ENCODE measurements at places on chromosomes 2 and 18.

DNA sequence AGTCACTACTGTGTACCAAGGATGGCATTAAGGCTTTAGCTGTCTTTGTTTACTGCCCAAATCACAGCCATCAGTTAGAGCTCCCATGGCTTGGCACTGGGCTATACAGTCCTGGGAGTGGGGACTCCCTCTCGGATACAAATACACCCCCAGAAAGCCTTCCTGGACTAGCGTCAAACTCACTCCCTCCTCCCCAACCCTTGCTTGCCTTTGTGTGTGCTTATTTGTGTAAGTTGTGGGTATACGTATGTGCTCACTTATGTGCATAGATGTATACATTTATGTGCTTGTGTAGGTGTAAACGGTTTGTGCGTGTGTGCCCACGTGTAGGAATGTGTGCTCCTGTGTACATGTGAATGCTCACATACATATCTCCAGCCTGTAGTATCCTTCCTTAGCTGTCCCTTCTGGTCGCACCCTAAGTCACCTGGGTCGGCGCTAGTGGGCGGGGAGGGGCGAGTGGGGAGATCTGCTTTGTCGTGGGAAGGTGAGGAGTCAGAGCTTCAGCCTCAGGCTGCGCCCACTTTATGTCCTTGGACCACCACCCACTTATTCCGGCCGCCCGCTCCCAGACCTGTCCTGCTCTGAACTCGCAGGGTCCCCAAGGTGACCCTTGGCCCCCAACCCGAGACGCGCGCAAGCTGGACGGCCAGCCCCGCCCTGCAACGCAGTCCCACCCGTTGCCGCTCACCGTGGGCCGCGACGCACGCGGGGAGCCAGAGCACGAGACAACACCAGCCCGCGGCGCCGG lies 461 bp downstream of the PRADC1 start:
- DNase-seq: peak; percentile 14

DNA sequence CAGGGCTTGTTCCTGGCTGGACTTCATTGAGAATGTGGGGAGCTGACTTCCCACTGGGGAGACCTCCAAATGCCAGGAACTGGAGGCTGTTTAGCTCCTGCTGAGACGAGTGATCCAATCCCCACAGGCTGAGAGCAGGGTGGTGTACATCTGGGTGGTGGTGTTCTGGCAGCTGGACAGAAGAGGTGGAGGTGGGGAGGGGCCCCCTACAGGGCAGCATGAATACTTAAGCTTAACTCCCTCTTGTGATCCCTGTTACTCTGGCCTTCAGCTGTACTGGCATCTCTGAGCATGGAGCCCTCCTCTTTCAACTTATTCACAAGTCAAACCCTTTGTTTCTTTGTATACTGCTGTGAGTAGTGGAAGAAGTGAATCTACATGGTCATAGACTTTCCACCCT lies 167.8 kb upstream of the LYPD1 start:
- no peak for DNase-seq

DNA sequence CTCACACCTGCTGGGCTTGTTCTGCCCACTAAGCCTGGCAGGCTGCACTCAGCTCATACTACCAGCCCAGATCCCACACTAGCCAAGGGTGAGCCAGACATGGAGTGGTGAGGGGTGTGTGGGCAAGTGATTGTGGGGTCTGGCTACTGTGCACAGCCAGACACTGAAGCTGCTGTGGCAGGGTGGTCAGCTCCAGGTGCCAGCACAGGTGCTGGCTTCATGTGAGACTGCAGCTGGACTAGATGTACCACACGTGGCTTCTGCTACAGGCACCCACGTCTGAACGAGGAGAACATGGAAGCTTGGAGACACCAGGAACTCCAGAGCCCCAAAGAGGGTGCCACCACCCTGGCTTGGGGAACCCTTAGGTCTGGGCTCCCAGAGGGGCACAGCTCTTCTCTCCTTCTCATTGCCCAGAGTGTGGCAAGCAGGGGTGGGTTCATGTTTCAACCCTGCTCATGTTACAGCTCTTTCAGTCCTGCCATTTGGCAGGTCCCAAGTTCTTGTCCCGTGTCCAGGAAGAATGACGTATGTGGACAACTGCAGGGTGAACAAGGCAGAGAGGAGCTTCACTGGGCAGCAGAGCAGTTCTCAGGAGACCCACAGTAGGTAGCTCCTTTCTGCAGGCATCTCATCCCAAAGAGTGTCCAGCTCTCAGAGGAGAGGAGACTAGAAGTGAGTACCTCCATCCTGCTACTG lies 1624.2 kb upstream of the TMEFF2 start:
- no peak for DNase-seq

DNA sequence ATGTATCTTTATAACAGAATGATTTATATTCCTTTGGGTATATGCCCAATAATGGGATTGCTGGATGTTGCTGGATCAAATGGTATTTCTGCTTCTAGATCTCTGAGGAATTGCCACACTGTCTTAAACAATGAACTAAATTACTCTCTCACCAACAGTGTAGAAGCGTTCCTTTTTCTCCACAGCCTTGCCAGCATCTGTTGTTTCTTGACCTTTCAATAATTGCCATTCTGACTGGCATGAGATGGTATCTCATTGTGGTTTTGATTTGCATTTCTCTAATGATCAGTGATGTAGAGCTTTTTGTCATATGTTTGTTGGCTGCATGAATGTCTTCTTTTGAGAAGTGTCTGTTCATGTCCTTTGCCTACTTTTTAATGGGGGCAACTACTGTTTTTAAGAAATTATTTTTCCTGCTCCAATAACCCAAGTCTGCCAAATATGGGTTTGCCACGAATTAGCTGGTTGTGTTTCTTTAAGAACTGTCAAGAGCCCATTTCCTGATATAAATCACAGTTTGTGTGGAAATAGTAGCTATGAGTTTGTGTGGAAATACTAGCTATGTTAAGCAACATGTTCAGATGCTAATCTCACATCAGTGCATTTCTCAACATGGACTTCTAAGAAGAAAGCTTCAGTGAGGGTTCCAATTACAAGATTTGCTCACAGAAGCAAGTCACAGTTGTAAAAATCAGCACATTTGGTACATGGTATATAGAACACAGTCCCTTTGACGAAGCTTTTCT lies 259.4 kb downstream of the ANAPC1 start:
- peak; percentile 50 for DNase-seq

- no peak for DNase-seq
Measured at GRCh38 chr2:160354677-160355076, 138.9 kb downstream of the RBMS1 start.

- DNase-seq: no peak
Measured at GRCh38 chr2:68391099-68391498, 26.0 kb downstream of the PLEK start.

DNA sequence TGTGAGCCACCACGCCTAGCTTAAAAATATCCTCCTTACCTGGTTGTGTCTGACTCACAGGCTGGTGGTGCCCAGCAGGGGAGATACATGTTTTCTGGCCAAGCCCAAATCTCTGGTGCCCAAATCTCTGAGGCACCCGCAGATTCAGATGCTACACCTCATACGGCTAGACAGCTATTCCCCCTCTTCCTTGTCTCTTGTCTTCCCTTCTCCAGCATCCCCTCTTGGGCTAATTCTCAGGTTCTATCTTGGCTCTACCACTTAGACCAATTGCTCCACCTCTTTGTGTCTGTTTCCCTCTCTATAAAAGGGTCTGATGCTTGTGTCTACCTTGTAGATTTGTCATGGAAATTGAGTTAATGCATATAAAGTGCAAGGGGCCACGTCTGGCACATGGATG lies 13.4 kb downstream of the LAMA3 start:
- DNase-seq: no peak

DNA sequence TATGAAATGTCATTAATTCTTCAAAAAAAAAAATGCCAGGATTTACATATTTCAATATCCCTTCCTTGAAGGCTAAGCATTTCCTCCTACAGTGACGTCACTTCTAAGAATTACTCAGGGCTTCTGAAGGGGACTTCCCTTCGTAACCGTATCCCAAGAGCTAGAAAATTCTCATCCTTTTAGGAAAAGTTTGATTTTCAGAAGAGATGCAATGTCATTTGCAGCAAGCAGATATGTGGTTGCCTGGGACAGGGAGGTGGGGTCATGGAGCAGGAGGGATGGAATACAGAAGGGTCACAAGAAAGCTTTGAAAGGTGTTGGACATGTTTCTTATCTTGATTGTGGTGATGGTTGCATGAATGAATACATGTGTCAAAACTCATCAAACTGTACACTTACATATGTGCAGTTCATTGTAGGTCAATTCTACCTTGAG lies 97.0 kb upstream of the ATL2 start:
- DNase-seq: peak; percentile 6

GRCh38 chr2:172394002-172394401 lies 33.4 kb upstream of the ITGA6 start:
- no peak for DNase-seq

DNA sequence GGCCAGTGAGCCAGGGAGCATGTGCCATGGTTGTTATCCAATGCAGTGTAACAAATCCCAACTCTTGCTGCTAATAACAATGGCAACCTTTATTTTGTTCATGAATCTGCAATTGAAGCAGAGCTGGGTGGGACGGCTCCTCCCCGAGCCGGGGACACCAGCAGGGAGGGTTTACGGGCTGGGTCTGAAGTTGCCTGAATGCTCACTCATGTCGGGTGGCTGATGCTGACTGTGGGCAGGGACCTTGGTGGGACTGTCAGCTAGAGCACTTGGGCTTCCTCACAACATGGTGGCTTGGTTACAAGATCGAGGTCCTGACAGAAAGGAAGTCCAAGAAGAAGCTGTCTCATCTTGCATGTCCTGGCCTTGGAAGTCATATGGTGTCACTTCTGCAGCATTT lies 264.5 kb downstream of the NDUFA10 start:
- no peak for DNase-seq

DNA sequence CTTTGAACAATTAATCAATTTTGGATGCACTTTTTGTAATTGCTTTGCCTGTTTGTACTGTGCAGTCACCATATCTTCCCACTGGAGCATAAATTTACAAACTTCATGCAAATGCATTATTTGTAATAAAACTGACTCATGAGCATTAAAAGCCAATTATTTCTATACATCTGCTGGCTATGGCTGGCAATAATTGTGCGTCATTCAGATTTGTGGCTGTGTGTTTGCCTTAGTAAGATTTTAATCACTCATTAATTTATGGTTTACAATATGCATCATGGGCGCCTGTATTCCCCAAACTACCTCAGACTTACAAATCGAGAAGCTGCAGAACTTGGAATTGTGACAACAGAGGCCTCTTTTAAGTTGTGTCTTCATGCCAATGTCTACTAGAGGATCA lies 132.4 kb upstream of the TRIB2 start:
- DNase-seq: no peak

DNA sequence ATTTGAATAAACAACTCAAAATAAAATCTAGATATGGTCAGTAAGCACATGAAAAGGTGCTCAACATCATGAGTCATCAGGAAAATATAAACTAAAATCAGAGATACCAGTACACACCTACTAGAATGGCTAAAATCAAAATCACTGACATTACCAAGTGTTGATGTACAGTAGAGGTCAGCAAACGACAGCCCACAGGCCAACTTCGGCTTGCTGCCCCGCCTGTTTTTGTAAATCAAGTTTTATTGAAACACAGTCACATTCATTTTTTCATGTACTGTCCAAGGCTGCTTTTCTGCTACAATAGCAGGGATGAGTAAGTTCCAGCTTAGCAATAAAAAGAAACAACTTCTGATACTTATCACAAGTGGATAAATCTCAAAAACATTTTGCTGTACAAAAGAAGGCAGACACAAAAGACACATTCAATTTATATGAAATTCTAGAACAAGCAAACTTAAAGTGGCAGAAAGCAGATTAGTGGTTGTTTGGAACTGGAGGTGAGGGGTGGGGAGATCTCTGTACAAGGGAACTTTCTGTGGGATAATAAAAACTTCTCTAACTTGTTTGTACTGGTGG lies 32.1 kb downstream of the TRAK2 start:
- DNase-seq: peak; percentile 33

DNA sequence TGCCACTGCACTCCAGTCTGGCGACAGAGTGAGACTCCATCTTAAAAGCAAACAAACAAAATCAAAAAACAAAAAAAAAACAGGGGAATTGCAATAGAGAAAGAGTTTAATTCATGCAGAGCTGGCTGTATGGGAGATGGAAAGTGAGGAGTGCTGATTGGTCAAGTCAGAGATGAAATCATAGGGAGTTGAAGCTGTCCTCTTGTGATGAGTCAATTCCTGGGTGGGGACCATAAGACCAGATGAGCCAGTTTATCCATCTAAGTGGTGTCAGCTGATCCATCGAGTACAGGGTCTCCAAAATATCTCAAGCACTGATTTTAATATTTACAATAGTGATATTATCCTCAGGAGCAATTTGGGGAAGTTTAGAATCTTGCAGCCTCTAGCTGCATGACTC lies 45.3 kb downstream of the FRZB start:
- peak; percentile 19 for DNase-seq

GRCh38 chr2:28313220-28313784 lies 79.4 kb upstream of the FOSL2 start:
- DNase-seq: no peak

GRCh38 chr2:10009811-10010781 lies 33.3 kb upstream of the KLF11 start:
- peak; percentile 49 for DNase-seq

DNA sequence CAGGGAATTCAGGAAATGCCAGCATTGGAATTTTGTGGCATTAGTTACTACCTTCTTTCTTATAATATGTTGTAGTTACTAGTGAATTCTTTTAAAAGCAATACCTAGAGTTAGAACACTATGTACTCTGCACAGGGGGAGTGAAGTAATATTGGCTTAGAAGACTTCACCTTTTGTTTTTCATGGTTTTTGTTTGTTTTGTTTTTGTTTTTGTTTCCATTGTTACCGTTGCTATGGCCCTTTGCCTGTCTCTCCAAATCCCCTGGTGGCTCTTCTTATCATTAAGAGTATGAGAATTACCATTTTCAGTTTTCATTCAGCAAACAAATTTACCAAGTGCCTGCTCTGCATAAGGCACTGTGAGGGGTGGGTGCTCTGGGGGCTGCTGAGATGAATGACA lies 160.1 kb downstream of the HAUS1 start:
- DNase-seq: no peak

DNA sequence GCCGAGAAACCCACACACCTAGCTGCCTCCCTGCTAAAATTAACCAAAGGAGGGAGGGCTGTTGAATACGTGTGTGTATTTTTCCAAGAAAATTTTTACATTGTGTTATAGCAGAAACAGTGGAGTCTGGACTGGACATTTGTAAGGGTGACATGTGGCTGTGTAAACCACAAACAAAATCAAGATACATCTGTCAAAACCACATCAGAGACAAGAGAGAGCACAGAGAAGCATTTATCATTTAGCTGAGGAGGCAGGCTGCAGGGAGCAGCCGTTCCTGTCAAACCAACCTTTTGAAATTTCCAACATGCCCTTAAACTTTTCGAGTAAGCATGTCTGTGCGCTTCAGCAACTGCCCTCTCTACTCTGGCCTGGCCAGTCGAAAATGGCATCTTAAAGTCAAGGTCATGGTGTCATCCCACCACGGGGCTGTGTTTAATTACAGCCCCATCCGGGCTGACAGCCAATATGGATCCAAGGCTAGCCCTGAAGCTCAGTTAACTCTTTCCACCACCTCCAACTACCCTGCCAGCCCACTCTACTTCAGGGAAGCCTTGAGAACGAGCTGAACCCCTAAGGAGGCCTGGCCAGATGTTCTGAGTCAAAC lies 8.4 kb downstream of the BCL11A start:
- DNase-seq: no peak

GRCh38 chr2:213105212-213105611 lies 46.2 kb downstream of the IKZF2 start:
- no peak for DNase-seq

- peak; percentile 74 for DNase-seq
Measured at GRCh38 chr18:7872569-7872968, 305.5 kb downstream of the PTPRM start.

GRCh38 chr18:55252053-55252675 lies 292.9 kb upstream of the CCDC68 start:
- peak; percentile 41 for DNase-seq
